EH (cell line): ENCODE measurements at places on chromosomes 2 and 18.

DNA sequence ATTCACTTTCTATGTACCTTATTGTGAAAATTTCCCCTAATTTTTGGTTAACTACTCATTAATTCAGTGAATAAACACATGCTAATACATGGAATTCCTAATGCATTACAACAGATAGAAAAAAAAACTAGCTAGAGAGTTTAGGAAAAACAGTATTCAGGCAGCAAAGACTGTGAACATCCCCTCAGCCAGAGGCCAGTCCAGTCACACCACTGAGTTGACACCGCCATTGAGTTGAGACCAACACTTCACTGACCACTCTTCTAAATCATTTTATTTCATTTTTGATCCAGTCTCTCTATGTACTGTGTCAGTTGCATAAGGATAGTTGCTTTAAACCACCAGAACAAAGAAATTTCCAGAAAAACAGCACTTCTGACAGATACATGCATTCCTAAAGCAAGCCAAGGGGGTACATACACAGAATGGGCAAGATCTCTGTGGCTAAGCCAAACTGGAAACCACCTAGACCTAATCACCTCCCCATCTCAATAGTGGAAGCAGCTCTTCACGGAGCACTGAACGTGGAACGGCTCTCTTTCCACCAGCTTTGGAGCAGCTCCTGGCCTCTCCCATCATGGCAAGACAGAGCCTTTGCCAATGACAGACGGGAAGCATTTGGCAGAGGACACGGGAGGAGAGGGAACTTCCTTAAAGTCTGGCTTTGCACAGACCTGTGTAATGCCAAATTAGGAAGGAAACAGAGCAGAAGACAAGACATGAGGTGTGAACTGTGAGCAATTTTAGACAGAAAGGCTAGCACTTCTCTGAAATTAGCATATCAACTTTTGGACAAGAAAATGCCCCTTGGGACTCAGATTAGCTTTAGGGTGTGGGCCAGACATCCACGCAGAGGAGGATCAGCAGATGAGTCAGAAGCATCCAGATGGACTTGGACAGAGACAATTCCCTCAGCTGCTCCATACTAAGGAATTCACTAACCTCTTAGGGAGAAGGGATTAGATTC, 36.4 kb downstream of the CACNB4 start:
- peak; percentile 80 for DNase-seq

GRCh38 chr18:21112140-21112473, 494 bp upstream of the ROCK1 start:
- no peak for DNase-seq

DNA sequence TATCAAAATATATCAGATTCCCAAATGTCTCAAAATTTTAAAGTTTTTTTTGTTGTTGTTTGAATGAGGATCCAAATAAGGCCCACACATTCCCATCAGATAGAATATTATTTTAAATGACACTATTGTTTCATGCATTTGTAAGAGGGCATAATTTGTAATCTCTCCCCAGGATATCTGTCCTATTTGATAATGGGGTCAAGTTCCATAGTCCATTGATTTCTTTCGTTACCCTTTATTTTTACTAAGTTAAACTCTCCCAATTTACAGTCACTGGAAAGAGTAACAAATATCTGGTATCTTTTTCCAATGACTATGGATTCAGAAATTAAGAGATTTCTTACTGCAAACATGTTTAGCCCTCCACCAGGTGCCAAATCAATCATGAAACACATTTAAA, 32.4 kb downstream of the INO80C start:
- no peak for DNase-seq

DNA sequence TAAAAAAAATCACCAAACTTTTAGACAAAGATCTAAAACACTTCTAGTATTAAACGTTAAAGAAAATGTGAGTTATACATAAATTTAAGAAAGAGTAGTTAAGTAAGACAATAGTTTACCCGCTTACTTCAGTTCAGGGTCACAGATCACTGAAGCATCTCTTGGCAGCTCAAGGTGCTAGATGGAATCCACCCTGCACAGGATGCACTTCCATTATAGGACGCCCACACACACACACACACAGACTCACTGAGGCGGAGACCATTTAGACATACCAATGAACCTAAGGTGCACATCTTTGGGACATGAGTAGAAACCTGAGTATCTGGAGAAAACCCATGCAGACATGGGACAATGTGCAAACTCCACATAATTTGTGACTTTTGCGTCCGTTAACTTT, 630.6 kb upstream of the ZNF804A start:
- DNase-seq = no peak

- DNase-seq = peak; percentile 41
These were observed 1.8 kb downstream of the PKP4 start for GRCh38 chr2:158458617-158458920.

GRCh38 chr2:64479259-64480117, 25.5 kb downstream of the LGALSL start:
- DNase-seq = no peak

GRCh38 chr2:209463226-209463625, 39.4 kb downstream of the MAP2 start:
- no peak for DNase-seq

- peak; percentile 55 for DNase-seq
These were observed 162.3 kb downstream of the ACKR3 start for GRCh38 chr2:236731767-236732580.

DNA sequence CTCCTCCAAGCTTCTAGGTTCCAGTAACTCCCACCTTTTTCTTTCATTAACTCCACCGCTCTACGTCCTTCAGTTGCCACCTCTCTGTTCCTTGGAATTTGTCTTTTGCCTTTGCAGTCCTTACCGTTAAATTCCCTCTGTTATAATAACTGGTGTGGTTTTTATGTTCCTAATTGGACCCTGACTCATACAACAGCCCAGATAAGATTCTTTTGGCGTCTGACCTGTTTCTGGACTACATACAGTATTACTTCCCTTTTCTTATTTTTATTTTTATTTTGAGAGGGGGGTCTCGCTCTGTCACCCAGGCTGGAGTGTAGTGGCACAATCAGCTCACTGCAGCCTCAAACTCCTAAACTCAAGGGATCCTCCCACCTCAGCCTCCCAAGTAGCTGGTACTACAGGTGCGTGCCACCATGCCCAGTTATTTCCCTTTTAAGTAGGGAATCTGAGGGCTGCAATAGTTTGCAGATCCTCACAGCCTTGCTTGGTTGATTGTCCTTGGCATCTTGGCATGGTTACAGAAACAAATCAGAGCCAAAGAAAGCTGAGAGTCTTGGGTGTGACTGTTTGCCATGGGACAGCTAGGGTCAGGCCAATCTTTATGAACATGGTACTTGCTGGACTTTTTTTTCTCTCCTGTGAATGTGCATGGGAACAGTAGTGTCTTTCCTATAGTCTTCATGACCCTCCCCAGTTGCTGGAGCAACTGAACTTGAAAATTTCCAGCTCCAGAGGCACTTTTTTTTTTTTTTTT, 22.0 kb downstream of the TCF23 start:
- DNase-seq = no peak

DNA sequence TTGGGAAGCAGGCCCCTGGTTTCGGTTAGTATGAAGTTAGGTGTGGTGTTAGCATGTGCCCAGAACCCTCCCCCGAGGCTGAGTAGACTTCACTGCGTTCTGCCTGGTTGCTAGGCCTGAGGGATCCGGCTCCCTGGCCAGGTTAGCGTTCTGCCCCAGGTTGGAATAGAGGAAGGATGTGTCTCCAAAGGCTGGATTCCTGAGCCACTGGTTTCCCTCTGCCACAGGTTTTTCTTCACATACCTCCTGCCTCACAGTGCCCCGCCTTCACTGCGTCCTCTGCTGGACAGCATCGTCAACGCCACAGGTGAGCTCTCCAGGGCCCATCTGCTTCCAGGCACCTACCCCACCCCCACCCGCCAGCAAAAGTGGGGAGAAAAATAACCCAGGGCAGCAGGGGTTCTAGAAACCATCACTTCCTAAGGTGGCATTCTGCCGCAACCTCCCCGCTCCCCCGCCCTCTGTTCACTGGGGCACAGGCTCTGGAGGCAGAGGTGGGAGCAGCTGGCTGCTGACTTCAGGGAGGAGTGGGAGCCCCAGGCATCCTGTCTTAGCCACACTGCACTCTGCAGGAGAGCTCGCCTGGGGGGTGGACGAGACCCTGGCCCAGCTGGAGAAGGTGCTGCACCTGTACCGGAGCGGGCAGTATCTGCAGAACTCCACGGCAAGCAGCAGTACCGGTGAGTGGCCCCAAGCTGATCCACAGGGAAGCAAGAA, 7.1 kb downstream of the PKDCC start:
- no peak for DNase-seq

DNA sequence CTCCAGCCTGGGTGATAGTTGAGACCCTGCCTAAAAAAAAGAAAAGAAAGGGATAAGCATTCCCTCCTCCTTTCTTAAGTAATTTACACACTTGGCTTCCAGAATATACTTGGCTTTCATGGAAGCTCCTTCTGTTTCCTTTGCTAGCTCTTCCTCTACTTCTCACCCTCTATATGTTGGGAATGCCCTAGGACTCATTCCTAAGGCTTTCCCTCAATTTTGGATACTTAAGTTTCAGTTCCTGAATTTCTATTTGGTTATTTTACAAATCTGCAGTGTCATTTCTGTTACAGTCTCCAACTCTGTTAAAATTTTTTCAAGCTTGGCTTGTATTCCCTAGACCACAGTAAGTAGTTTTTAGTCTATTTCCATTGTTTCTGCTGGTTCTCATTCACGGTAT, 23.6 kb downstream of the SP3 start:
- DNase-seq = no peak

DNA sequence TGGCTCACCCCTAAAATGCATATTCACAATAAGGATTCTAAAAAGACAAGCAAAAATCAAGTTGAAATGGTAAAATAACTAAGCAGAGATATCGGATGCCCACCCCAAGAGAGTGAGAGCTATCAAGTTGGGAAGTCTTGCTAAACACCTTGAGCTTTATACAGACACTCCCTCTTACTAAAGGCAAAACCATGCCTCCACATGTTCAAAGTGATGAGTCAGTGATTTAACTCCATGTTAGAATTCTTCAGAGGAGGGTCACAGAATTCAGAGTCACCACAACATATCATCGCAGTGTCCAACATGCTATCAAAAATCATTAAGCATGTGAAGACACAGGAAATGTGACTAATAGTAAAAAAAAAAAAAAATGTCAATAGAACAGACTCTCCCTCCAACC, 20.6 kb upstream of the ST8SIA3 start:
- DNase-seq = no peak

GRCh38 chr18:11156978-11157377, 7.6 kb upstream of the PIEZO2 start:
- DNase-seq = no peak

DNA sequence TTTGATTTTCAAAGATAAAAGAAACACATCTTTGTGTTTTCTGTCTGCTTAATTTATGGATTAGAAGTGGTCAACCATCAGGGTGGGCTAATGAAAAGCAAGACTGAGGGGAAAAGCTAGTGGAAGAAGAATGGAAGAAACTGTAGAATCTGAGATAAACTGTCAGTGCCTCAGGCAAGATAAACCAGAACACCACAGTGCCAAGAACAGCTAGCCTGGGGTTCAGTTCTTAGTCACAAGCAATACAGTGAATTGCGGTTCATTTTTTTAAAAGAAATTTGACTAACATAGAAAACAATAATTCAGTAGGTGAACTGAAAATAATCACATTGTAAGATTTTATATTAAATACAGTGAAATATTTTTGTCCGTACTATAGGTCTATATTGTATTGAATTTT, 22.0 kb upstream of the LNPK start:
- no peak for DNase-seq

DNA sequence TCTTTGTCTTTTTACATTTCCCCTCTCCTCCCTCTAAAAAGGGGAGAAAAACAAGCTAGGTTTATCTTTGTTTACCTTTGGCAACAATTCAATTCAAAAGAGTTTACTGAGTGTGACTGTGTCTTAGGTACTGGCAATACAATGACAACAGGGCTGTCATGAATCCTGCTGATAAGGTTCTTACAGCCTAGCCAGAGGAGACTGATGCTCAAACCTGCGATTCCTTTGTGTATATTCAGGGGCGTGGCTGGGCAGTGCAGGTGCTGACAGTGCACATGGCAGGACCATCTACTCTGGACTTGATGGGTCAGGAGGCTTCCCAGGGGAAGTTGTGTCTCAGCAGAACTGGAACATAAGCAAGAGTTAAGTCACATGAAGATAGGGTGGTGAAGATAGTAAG, 23.2 kb upstream of the TTN start:
- DNase-seq = no peak

- no peak for DNase-seq
These were observed 142.3 kb downstream of the GBX2 start for GRCh38 chr2:236025892-236026291.

- DNase-seq = peak; percentile 6
These were observed 134.2 kb upstream of the HNRNPA3 start for GRCh38 chr2:177078416-177078815.

GRCh38 chr2:219718066-219718465, 90.6 kb downstream of the SLC4A3 start:
- DNase-seq = peak; percentile 19

DNA sequence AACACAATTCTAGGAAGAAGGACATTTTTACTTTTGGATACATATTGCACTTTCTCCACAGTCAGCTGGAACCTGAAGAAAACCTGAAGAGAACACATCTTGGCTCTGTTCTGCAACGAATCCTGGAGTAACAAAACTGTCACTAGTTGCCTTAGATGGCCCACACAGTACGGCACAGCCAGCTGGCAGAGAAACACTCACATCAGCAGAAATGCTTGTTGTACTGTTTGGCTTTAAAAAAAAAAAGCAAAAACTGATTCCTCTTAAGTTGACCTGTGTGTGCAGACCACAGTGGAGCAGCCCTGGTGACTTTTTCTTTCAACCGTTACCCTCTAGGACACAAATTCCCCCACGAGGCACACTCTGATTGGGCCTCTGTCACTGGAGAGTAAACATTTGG, 152.3 kb upstream of the TWIST2 start:
- DNase-seq = no peak

DNA sequence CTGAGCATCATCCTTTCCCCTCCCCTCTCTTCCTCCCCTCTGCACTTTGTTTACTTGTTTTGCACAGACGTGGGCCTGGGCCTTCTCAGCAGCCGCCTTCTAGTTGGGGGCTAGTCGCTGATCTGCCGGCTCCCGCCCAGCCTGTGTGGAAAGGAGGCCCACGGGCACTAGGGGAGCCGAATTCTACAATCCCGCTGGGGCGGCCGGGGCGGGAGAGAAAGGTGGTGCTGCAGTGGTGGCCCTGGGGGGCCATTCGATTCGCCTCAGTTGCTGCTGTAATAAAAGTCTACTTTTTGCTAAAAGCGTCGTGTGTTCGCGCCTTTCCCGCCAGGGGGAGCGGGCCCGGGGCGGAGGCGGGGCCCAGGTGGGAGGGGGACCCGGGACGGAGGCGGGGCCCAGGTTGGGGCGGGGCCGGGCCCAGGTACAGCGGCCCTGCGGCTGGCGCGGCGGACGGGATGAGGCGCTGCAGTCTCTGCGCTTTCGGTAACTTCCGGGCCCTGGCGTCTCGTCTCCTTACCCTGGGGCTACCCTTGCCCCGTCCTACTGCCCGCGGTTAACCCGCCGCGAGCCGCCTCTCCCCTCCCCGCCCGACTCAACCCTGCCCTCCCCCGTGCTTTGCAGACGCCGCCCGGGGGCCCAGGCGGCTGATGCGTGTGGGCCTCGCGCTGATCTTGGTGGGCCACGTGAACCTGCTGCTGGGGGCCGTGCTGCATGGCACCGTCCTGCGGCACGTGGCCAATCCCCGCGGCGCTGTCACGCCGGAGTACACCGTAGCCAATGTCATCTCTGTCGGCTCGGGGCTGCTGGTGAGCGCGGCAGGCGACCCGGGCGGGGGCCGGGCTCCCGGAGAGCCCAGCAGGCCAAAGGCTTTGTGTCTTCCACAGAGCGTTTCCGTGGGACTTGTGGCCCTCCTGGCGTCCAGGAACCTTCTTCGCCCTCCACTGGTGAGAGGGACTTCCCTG, at the start of gene KRTCAP3:
KRTCAP3 (plus strand) TSS at position 424 of the 962 bp plus-strand sequence; CDS start at position 456, 32 bp downstream.
- no peak for DNase-seq

GRCh38 chr2:3113122-3113521, 264.5 kb downstream of the EIPR1 start:
- DNase-seq = no peak
